ENCODE measurements at places on chromosomes 12 and 14. TPM values are rescaled to one million over a fixed set of nuclear protein-coding genes. Genes with fewer than 3 reads are reported as not detected.

DNA sequence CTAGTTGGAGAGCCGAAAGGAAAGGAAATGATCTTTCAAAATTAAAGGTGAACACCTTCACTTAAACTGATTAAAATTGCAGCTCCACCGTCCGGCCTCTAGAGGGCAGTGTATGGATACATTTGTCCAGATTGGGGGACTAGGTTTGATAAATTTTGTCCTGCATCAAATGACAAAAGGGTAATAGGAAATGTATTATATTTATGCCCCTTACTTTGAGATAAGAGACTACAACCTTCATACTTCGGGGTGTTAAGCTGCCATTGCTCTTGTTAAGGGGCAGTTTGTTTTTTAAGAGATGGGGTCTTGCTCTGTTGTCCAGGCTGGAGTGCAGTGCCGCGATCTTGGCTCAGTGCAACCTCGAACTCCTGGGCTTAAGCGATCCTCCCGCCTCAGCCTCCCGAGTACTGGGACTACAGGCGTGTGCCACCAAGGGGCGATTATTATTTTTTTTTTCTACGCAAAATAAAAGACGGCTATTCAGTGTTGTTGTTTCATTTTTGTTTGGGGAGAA lies 818 bp upstream of the SUOX start:
- no peak for DNase-seq

AQP5 gene
- not detected for total RNA-seq

RAB35 gene
- 40.5 TPM for total RNA-seq

DHRS2 gene
- not detected for total RNA-seq

- no peak for DNase-seq
Observed at GRCh38 chr12:123223241-123223668, 9.7 kb downstream of the MPHOSPH9 start.

GRCh38 chr14:75184492-75184891 lies 8.1 kb upstream of the TMED10 start:
- DNase-seq, result no peak

TNFAIP2 gene
- total RNA-seq, result 136 TPM

Data from glomerular endothelial cell (primary cell).